Stimulated activated CD8-positive, alpha-beta memory T cell treated with anti-CD3 and anti-CD28 coated beads, Interleukin-7, amount 100 ng/mL, for 24 hours (primary cell): ENCODE measurements at places on chromosomes 5 and 9.

GRCh38 chr5:149780043-149780737, 50.1 kb downstream of the PPARGC1B start:
- DNase-seq: no peak

DNA sequence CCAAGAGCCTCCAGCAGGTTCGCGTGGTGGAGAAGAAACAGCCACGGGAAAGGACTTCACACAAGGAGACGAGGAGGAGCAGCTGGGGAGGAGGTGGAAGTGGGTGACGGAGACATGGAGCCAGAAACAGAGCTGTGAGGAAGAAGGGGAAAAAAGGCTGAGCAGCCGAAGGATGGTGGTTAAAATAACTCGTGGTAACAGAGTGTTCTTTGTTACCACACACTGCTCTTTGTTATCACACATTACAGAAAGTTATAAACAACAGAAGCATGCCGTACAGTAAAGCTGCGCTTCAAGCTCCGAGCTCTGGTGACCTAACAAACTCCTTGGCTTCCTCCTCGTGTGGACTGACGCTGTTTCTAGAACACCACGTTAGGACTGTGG, 215.4 kb downstream of the GLIS3 start:
- no peak for DNase-seq

DNA sequence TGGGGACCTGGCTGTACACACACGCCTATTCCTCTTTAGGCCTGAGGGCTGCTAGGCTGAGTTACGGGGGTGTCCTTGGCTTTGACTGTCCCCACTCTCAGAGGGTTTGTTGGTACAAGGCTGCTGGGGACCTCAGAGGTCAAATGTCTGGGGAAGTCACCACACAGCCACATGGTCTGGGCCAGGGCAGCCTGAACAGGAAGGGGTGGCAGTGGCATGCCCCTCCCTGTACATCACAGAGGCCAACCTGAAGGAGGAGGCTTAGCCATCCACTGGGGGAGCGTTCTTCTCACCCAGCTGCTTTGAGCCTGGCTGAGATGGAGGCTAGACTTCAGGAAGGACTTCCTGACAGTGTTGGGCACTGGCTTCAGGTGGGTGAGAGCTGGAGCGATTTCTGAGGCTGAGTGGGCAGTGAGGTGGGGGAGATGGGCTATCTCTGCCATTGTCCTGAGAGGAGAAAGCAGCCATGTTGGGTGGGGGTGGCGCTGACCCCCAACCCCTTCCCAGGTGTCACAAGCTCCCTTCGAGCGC, 36.3 kb downstream of the CXXC5 start:
- DNase-seq: no peak

- DNase-seq: no peak
Measured at GRCh38 chr9:76162086-76162730, 232.0 kb downstream of the RFK start.

DNA sequence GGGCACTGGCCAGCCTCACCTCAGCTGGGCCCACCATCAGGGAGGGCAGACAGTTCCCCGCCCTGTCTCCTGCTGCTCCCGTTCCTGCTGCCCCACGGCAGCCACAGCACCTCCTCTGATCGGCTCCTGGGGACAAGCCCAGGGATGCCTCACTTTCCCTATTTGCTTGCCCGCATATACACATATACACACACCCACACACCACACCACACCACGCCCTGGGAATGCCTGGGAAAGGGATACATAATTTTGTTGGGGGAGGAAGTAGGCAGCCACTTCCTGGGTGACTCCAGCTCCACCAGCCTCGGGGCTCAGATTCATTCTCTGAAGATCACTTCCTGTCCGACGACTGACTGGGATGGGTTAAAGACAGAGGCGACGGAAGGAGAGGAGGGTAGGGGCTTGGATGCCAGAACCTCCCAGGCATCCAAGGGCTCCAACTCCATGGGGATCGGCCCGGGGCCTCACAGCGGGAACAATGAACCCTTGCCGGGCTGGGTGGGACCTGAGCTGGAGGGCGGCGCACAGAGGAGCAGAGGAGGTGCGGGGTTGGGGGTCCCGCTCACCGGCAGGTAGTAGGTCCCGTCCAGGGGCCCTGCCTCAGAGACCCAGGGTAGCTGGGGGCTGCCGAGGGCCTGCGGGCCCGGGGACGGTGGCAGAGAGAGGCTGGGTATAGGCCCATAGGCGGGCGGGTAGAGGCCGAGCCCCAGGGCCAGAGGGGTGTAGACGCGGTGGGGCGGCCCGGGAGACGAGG, 2.0 kb upstream of the MZB1 start:
- no peak for DNase-seq

- no peak for DNase-seq
Measured at GRCh38 chr9:115668521-115668920, 485.1 kb upstream of the PAPPA start.

DNA sequence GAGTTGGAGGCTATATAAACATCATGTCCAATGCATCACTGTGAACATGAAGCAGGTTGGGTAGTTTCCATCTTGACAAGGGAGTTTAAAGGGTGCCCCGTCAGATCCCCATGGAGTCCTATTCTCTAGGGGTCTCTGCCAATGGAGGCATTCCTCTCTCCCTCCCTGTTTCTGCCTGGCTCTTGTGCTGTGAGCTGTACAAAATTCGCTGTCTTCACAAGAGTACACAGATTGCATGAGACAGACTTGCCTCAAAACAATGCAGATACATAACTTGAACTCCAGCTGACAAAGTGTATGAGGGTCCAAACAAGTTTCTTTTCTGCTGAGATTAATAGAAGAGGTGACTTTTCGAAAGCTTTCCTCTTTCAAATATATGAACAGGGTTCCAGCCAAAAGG, 165.2 kb downstream of the SPOCK1 start:
- DNase-seq: no peak

DNA sequence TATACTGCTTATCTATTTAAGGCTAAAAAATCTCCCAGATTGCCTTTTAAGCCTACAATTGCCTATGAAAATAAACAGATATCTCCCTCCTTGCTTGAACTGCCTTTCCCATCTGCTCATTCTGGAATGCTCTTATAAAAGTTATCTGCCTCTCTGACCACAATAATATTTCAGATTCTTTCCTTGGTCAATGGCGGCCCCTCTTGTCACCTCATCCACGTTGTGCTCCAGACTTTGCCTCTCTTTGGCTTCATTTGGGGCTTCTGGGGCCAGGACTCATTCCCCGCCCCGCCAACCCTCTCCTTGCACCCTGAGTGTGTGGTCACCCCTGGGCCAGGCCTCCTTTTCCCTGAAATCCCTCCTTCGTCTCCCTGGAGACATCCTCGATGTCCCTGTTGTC, 110.0 kb upstream of the RPS23 start:
- DNase-seq: no peak

DNA sequence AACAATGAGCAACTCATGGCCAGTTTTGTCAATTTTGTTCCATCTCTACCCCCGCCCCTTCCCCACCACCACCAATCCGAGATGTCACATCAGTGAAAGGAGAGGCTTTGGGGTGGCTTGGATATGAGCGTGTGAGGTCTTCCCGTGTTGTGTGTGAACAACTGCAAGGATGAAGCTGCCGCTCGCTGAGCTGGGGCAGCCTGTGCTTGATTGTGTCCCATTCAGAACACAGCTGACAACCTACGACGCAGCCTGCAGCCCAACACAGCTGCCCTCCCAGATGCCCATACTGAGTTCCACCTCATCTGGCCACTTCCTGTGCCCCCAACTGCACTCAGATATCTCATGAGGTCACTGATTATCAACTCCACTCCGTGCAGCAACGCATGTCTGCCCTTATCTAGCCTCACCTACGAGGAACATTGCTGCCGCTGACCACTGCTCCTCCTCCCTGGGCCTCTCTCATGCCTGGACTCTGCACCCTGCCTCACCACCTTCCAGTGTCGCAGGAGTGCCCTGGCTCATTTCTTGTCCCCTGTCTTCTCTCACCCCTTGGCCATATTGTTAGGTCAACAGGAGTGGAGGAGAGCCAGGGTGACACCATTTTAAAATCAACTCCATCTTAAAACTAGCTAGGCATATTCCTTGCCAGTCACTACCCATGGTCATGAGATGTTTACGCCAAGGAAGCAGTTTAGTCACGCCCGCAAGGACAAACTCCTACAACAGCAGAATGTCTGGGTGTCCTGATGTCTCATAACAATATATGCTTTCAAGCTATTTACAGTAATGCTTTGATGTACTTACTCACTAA, 7.3 kb upstream of the IL4 start:
- no peak for DNase-seq

- no peak for DNase-seq
Measured at GRCh38 chr9:113611461-113612215, 148.1 kb downstream of the RGS3 start.

- DNase-seq: no peak
Measured at GRCh38 chr5:91128604-91129003, 254.5 kb downstream of the ARRDC3 start.

DNA sequence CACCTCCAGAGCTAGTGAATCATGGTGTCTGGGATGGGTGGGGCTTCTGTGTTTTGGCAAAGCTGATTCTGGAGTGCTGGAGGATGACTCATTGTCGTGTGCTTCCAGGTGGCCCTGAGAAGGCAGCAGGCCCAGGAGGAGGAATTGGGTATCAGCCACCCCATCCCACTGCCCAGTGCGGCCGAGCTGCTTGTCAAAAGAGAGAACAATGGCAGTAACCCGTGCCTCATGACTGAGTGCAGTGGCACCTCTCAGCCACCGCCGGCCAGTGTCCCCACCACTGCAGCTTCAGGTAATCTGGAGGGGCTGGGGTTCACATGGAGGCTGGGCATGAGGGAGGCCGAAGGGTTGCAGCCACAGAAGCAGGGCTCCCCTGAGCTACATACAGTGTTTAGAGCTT, 5.4 kb downstream of the DMRT1 start:
- no peak for DNase-seq

DNA sequence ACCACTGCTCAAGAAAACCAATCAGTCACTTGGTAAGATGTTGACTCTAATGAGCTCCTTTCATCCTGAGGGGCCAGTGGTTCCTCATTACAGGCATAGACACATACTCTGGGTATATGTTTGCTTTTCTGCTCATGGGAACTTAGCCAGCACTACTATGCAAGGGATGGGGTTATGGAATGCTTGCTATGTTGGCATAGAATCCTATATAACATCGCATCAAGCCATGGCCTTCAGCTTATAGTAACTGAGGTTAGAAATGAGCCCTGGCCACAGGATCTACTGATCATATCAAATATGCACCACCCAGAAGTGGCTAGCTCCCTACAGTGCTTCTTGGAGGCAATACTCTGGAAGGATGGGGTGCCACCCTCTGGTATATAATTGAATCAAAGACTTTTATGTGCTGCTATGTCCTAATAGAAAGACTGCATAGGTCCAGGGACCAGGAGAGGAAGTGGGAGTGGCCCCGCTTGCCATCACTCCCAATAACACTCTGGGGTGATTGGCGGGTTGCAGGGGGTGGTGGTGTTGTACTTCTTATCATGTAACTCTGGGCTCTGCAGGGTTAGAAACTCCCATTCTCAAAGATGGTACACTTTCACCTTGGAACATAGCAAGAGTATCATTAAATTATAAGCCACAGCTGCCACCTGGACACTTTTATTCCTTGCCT, 70.3 kb downstream of the ZNF366 start:
- no peak for DNase-seq

DNA sequence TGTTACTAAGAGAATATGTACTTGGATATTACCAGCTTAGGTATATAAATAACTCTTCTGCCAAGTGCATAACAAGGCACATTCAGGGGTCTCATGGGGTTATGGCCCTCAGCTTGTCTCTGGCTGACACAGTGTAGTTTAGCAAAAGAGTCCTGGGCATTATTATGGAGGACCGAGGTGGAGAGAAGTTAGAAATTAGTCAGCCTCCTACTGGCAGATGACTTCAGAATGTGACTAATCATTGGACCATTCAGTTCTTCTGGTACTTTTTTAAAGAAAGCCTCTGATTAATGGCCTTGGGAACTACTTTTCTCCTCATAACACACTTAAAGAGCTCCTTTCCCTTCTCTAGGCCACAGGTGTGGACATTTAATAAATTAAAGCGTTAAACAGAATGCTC, 178.9 kb downstream of the SH3GL2 start:
- no peak for DNase-seq

DNA sequence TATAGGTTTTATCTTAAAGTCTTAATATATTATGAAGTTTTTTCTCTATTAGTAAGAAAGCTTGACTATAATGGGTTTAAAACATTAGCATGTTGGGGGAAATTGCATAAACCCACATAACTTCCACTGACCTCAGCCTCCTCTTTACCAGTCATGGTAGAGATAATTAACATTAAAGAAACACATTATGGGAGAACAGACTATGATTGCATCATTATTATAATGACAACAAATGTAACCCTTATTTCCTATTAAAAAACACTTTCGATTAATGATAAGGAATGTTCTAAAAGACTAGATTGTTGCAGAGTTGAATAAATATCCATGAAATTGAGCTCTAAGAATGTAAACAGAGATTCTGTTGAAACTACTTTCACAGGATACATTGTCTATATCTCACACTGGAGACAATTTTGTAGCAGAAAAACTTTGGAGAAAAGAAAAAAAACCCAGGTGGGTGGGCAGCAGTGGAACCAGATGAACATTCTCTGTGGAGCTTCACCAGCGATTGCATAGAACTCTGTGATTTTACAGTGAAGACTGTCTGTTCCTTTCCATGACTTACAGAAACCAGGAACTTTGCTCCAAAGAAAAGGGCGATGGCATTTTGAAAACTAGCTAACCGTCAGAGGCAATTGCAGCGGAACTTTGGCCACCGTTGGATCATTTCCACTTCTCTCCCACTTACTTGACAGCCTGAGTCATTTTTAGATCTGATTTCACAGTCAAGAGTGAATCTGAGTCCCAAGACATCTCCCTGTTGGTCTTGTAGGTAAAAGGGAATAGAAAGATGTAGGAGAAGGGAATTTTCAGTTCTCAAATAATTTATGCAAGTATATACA, 21.0 kb upstream of the ERAP2 start:
- DNase-seq: no peak

GRCh38 chr9:134933076-134933659, 15.5 kb upstream of the FCN1 start:
- DNase-seq: no peak

DNA sequence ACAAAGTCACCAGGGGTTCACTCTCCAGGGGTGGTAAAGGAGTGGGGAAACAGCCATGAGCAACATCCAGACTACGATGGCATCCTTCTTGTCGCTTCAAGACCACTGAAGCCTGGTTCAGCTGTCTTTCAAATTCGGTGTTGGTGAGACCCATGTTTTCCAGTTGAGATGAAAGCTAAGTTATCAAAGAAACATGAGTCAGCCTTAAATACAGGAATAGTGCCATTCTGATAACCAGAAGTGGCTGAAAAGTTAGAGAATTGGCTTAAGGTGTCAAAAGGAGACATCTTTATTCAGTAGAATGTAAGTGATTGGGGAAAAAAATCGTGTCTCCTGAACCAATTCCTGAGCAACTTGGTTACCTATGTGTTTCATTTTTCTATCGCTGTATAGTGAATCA, 7.0 kb upstream of the CARD19 start:
- no peak for DNase-seq

DNA sequence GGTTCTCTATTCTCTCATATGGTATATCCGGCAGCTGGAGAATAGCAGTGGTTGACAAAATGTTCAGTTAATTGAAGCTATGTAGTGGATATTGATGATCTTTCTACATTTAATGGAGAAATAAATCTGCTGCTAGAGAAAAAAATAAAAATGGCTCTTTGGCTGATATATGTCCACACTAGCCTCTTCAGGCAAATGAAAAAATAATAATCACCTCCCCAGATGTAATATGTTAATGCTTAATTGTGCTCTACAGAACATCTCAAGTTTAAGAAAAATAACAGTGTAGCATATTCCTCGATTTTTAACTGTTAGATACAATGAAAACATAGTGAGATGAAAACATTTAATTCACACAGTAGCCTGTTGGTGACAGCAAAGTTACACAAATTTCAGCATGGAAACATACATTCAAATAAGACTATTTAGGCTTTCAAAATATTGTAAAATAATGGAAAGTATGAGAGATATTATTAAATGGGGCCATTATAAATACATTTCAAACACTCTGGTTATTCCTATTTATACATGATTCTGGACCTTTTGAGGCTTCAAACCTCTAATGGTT, 543.0 kb downstream of the MAT2B start:
- DNase-seq: no peak
